Right renal cortex interstitium (tissue), 3 donors: ENCODE measurements at places on chromosomes 5 and 9. TPM values are rescaled to one million over a fixed set of nuclear protein-coding genes. Genes with fewer than 3 reads are reported as not detected.
A peak's percentile ranks its signal among the peaks of the same experiment; 100 is the strongest.

DNA sequence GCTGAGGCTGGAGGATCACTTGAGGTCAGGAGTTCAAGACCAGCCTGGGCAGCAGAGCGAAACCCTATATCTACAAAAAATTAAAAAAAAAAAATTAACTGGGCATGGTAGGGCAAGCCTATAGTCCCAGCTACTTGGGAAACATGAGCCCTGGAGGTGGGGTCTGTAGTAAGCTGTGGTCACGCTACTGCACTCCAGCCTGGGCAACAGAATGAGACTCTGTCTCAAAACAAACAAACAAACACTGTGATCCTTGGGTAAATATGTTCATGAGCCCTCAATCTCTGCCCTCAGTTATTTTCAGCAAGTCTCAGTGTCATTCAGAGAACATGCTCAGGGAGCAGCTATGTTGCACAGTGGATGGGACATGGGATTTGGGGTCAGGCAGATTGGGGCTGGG is 76.2 kb downstream of the PTTG1 start:
- no peak for DNase-seq

The SV2C gene
- 0.06 TPM for polyA plus RNA-seq

The GABRP gene
- polyA plus RNA-seq = 0.86 TPM

GRCh38 chr9:76415154-76415553 is 20.9 kb upstream of the RFK start:
- no peak for DNase-seq

DNA sequence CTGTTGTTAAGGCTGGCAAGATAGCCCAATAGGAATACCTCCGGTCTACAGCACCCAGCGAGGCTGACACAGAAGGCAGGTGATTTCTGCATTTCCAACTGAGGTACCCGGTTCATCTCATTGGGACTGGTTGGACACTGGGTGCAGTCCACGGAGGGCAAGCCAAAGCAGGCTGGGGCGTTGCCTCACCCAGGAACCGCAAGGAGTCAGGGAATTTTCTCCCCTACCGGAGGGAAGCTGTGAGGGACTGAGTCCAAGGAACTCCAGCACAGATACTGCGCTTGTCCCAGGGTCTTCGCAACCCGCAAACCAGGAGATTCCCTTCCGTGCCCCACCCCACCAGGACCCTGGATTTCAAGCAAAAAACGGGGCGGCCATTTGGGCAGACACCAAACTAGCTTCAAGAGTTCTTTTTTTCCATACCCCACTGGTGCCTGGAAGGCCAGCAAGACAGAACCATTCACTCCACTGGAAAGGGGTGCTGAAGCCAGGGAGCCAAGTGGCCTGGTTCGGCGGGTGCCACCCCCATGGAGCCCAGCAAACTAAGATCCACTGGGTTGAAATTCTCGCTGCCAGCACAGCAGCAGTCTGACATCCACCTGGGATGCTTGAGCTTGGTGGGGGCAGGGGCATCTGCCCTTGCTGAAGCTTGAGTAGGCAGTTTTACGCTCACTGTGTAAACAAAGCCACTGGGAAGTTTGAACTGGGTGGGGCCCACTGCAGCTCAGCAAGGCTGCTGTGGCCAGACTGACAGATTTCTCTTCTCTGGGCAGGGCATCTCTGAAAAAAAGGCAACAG is 647.2 kb downstream of the BNC2 start:
- DNase-seq = no peak

GRCh38 chr9:32543047-32543446 is 9.1 kb upstream of the SMIM27 start:
- DNase-seq = no peak

The FAM81B gene
- 6.2 TPM for polyA plus RNA-seq

DNA sequence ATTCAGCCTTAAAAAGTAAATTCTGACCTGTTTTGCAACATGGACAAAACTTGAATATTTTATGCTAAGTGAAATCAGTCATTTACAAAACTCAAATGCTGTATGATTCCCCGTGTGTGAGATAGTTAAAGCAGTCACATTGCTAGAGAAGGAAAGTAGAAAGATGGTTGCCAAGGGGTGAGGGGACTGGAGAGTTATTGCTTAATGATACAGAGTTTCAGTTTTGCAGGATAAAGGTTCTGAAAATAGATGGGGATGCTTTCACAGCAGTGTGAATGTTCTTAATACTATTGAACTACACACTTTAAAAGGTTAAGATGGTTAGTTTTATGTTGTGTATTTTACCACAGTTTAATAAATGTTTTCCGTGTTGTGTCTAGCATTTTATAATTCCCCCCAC is 51.2 kb downstream of the SGCD start:
- DNase-seq = no peak

DNA sequence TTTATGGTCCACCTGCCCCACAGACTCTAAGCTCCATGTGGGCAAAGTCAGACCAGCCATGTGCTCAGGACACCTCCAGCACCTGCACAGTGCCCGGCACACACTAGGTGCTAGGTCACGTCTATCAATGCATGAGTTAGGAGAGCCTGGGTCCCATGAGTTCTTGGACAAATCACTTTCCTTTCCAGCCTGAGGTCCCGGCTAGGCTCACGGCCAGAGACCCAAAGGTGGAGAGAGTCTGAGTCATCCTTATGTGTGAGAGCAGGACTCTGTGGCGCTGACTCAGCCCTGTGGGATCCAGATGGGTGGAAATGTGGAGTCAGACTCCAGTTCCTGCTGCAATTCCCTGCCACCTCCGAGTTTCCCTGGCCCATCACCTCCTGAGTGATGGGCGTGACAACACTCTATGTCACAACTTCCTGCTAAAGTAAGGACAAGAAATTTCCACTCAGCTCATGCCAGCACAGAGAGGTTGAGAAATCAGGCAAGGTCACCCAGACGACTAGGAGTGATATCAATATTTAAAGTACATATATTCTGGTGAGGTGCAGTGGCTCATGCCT is 2.5 kb upstream of the ST6GALNAC4 start:
- DNase-seq = no peak

The LCNL1 gene
- 0.12 TPM for polyA plus RNA-seq

DNA sequence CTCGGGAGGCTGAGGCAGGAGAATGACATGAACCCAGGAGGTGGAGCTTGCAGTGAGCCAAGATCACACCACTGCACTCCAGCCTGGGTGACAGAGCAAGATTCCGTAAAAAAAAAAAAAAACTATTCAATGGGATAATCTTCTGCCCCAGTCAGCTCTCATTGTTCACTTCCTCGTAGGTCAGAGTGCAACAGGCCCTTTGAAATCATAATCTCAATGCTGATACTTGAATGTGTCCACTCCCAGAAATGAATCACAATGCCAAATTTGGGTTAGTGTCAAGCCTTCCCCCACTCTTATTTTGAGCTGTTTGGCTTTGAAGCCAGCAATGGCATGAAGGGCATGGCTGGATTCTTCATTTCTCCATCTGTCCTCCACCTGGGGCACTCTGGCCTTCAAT is 610.3 kb upstream of the KLF4 start:
- DNase-seq = no peak

The OR1J2 gene
- polyA plus RNA-seq = not detected

The PCDHGB4 gene
- 5.3 TPM for polyA plus RNA-seq

DNA sequence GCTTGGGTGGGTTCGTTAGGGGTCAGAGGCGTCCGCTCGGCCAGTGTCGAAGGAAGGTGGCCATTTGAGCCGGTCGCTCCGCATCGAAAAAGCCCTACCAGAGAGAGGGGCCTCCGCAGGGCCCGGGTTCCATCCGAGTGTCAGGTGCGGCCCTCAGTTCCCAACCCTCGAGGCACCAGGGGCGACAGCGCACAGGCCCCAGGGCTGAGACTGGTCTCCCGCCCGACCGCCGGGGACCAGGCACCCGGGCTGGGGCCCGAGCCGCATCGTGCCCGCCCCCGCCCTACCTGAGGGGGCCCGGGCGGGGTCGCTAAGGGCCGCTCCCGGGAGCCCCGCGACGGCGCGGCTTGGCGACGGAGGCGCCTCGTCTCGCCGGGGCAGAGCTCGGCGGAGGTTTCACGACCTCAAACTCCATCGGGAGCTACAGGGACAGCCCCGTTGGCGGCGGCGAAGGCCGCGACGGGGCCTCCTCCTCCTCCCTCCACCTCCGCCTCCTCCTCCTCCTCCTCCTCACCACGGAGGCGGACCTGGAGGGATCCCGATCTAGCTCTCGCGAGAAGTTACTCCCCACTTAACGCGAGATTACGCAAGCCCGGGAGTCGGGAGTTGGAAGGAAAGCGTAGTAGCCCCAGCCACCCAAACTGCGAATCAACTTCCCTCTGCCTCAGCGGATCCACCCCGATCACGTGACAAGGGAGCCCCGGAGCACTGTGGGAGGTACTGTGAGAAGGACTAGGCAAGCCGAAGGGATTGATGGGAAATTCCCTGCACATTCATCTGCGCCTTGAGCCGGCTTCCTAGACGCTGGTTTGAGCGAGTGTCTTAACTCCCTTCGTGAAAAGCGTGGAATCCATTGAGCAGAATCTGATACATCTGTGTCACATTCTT is at the start of gene RC3H2:
RC3H2 (minus strand) TSS at position 537 of the 888 bp plus-strand sequence. CDS start 7,850 bp downstream, outside the sequence.
- DNase-seq = peak; percentile 100

GRCh38 chr5:13408616-13409015 is 535.9 kb downstream of the DNAH5 start:
- no peak for DNase-seq

DNA sequence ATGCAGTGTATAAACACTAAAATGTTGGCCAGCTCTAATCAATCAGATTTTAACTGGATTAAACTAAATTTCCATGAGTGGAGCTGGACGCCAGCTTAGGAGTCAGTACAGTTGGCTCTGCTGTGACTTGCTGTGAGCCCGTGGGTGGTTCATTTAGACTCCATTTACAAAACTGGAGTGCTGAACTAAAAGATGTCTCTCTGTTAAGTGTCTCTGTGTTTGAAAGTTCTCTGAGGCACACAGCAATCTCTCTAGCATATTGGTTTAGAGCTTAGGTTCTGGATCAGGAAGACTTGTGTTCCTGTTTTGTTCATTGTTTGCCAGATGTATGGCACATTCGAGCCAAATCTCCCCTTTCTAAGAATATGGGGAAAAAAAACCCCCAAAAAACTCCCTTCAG is 28.0 kb upstream of the ARL14EPL start:
- DNase-seq = no peak
